ENCODE measurements at places on chromosomes 11 and 22.

DNA sequence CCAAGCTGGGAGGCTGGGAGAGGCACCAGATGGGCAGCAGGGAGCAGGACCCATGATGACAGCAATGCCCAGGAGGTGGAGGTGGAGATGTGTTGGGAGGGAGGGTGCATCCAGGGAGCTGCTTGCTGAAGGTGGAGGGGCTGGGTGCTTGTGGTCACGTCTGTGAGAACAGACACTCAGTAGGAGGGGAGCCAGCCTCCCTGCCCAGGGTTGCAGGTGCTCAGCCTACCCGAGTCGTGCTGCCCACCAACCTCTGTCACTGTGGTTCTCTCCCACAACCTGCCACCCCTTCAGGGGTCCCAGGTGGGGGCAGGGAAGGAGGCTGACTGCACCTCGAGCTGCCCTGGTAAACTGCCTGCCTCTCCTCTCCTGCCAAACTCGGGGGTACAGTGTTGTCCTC is 5.5 kb downstream of the PRDX5 start:
- peaks cover 18% of the 10 kb centered on the region for H3K4me1 ChIP-seq
- H3K36me3 ChIP-seq, result peaks cover 23% of the 10 kb centered on the region
- no peak overlapping the region for H3K27ac ChIP-seq
- no peak for DNase-seq

DNA sequence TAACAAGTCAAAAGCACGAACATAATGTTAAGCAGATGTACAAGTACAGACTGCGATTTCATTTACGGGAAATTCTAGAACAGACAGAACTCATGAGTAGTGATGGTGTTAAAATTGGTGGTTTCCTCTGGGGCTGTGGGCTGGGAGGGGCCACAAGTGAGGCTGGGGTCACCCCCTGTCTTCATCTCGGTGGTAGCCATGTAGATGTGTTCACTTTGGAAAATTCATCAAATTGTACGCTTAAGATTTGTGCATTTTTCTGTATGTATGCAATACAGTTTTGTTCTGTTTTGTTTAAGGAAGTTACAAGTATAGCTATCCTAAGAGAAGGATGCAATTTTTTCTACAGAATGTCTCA is 504 bp upstream of the ASCC2 start:
- H3K36me3 ChIP-seq, result peaks cover 14% of the 10 kb centered on the region
- H3K4me1 ChIP-seq, result peaks cover 24% of the 10 kb centered on the region
- no peaks in the 10 kb centered on the region for H3K27me3 ChIP-seq

DNA sequence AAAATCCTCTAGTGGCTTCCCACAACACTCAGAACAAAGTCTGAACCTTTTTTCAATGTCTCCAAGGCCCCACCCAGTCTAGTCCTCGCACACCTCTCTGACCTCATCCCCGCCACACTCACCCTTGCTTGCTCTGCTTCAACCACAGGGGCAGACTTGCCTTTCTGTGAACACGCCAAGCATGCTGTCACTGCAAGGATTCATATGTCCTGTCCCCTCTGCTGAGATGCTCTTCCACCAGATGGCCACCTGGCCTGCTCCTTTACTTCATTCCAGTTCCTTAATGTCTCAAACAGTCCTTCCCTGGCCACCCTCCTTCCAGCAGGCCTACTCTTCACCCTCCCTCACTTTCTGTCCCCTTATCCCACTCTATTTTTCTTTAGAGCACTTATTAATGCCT is 60.6 kb upstream of the ARHGAP20 start:
- no peak overlapping the region for H3K4me3 ChIP-seq
- H3K36me3 ChIP-seq, result no peaks in the 10 kb centered on the region
- H3K4me1 ChIP-seq, result peaks cover 4% of the 10 kb centered on the region
- DNase-seq, result no peak

DNA sequence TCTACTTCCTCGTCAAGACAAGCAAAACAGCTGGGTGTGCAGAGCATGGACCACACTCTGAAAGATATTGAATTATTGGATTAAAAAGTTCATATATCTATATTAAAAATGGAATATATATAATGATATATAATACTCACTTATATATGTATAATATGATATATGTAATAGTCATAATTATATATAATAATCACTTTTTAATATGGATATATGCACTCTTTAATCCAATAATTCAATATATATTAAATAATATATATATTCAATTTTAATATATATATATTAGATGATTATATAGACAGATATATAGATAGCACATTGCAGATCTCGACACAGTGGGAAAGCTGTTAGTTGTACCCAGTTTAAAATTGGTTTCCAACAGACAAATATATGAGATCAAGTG is 182.1 kb upstream of the CARD18 start:
- H3K4me3 ChIP-seq, result no peak overlapping the region
- no peaks in the 10 kb centered on the region for H3K36me3 ChIP-seq
- H3K4me1 ChIP-seq, result no peaks in the 10 kb centered on the region

GRCh38 chr11:30377347-30377746 is 54.4 kb downstream of the ARL14EP start:
- no peak overlapping the region for H3K27ac ChIP-seq
- H3K4me1 ChIP-seq, result no peaks in the 10 kb centered on the region
- H3K36me3 ChIP-seq, result no peaks in the 10 kb centered on the region
- no peaks in the 10 kb centered on the region for H3K27me3 ChIP-seq

DNA sequence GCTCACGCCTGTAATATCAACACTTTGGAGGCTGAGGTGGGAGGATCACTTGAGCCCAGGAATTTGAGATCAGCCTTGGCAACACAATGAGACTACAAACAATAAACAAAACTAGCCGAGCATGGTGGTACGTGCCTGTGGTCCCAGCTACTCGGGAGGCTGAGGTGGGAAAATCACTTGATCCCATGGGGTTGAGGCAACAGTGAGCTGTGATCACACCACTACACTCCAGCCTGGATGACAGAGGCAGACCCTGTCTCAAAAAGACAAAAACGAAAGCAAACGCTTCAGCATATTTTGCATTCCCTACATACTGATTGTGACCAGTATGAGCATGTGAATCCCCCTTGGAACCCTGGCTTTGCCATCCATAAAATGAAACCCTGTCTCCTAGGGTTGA is 33.9 kb upstream of the MN1 start:
- no peak overlapping the region for H3K27ac ChIP-seq
- DNase-seq, result no peak
- no peaks in the 10 kb centered on the region for H3K27me3 ChIP-seq
- H3K36me3 ChIP-seq, result peaks cover 4% of the 10 kb centered on the region
- H3K4me3 ChIP-seq, result no peak overlapping the region
- peaks cover 9% of the 10 kb centered on the region for H3K4me1 ChIP-seq

GRCh38 chr11:119839476-119840133 is 110.6 kb upstream of the NECTIN1 start:
- DNase-seq, result no peak
- peaks cover 2% of the 10 kb centered on the region for H3K27me3 ChIP-seq
- peaks cover 3% of the 10 kb centered on the region for H3K4me1 ChIP-seq
- H3K4me3 ChIP-seq, result no peak overlapping the region

GRCh38 chr22:25361899-25362214 is 142.4 kb downstream of the CRYBB2 start:
- H3K4me3 ChIP-seq, result no peak overlapping the region
- H3K4me1 ChIP-seq, result peaks cover 5% of the 10 kb centered on the region
- H3K27me3 ChIP-seq, result no peaks in the 10 kb centered on the region

GRCh38 chr11:126698576-126698975 is 302.0 kb downstream of the KIRREL3 start:
- H3K4me3 ChIP-seq, result no peak overlapping the region
- no peak overlapping the region for H3K27ac ChIP-seq
- DNase-seq, result no peak
- H3K36me3 ChIP-seq, result no peaks in the 10 kb centered on the region
- H3K4me1 ChIP-seq, result no peaks in the 10 kb centered on the region
- H3K27me3 ChIP-seq, result no peaks in the 10 kb centered on the region

DNA sequence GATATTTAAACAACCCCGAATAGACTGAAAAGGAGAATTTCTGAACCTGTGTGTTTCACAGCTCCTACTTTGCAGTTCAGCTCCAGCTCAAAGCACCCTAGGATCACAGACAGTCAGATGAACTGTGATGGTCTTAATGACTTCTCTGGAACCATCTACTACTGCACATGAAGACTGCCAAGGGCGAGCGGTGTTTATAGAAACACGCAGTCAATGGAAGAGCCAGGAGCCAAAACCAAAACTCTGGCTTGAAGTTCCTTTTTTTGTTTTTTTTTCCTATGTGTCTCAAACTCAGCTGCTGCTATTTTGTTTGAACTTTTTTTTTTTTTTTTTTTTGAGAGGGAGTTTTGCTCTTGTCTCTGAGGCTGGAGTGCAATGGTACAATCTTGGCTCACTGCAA is 382.6 kb upstream of the SYN3 start:
- H3K4me3 ChIP-seq, result no peak overlapping the region
- no peaks in the 10 kb centered on the region for H3K36me3 ChIP-seq
- no peak for DNase-seq
- H3K4me1 ChIP-seq, result no peaks in the 10 kb centered on the region
- no peaks in the 10 kb centered on the region for H3K27me3 ChIP-seq

DNA sequence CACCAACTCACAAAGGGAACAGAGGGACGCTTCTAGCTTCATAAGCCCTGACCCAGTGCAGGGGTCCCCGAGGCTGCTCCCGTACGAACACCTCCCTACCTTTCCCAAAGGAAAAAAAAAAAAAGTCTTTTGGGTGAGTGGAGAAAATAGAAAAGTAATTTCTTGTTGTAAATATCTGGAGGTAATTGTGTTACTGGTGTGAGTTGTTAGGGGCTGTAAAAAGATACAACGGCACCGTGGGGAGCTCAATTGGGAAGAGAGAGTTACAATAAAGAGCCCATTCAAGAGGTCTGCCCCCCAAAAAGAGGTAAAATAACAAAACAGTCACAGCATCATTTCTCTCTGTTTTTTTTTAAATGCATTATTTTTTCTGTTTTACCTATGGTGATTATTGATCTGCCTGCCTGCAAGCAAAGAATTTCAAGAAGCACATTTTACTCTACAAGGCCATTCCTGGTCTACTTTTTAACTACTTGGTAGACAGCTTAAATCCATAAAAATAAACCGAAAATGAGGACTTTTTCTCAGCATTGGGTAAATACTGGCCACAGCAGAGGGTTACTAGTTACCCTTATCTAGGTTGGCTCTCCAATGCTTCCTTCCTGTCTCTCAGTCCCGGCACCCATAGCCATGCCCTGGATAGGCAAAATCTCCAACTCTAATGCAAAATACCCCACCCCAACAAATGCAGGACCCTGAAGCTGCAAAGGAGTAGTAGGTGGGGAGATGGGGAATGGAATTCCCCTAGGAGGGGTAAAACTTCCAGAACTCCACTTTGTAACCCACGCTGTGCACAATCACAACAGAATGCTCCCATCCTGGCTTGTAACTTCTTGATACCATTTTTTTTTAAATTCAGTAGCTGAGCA is 3.1 kb downstream of the PAX6 start:
- no peak overlapping the region for H3K4me3 ChIP-seq
- H3K36me3 ChIP-seq, result no peaks in the 10 kb centered on the region
- no peak for DNase-seq

GRCh38 chr11:18853086-18853720 is 61.6 kb upstream of the PTPN5 start:
- no peak for DNase-seq
- no peaks in the 10 kb centered on the region for H3K36me3 ChIP-seq
- no peak overlapping the region for H3K4me3 ChIP-seq
- peaks cover 17% of the 10 kb centered on the region for H3K27me3 ChIP-seq
- H3K27ac ChIP-seq, result no peak overlapping the region
- H3K4me1 ChIP-seq, result no peaks in the 10 kb centered on the region

GRCh38 chr11:924406-925157 is 1.1 kb upstream of the AP2A2 start:
- H3K36me3 ChIP-seq, result peaks cover 6% of the 10 kb centered on the region
- peaks cover 22% of the 10 kb centered on the region for H3K4me1 ChIP-seq
- DNase-seq, result no peak
- no peak overlapping the region for H3K27ac ChIP-seq
- no peaks in the 10 kb centered on the region for H3K27me3 ChIP-seq
- no peak overlapping the region for H3K4me3 ChIP-seq

DNA sequence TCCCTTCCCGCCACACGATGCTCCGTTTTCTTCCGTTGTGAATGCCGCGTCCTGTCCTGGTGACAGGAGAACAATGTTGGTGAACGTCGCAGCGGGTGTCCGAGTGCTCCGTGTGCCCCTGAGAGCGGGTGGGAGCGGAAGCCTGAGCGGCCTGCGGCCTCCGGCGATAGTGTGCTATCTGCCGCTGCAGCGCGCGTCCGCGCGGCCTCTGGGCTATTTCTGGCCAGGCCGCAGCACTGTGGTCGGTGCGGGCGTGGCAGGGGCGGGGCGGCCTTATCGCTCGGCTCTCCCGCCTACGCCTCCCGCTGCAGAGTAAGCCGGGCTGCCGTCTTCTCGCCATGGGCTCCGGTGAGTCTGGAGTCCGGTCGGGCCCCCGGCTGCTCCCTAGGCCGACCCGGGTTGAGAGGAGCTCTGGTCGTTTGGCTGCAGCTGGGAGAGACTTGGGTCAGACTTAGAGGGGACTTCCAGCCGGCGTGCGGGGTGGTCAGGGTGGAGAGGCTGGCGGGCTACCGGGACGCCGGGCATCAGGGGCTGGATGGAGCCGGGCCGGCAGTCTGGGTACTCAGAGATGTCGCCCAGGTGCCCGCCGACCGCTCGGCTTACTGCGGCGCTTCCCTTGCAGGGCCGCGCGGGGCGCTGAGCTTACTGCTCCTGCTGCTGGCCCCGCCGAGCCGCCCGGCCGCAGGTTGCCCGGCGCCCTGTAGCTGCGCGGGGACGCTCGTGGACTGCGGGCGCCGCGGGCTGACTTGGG is at the start of gene GP1BB:
TSS of gene GP1BB (plus strand) at position 308 of the 751 bp plus-strand sequence. CDS start at position 339, 31 bp downstream.
- H3K4me1 ChIP-seq, result no peaks in the 10 kb centered on the region
- no peaks in the 10 kb centered on the region for H3K36me3 ChIP-seq
- H3K27ac ChIP-seq, result no peak within 1 kb of the TSS
- peaks cover 49% of the 10 kb centered on the region for H3K27me3 ChIP-seq
- DNase-seq, result no peak
- peak within 1 kb of the TSS; percentile 8 for H3K4me3 ChIP-seq

- no peaks in the 10 kb centered on the region for H3K36me3 ChIP-seq
- DNase-seq, result no peak
- H3K4me3 ChIP-seq, result no peak overlapping the region
Observed at GRCh38 chr11:24872651-24873311, 375.9 kb downstream of the LUZP2 start.

DNA sequence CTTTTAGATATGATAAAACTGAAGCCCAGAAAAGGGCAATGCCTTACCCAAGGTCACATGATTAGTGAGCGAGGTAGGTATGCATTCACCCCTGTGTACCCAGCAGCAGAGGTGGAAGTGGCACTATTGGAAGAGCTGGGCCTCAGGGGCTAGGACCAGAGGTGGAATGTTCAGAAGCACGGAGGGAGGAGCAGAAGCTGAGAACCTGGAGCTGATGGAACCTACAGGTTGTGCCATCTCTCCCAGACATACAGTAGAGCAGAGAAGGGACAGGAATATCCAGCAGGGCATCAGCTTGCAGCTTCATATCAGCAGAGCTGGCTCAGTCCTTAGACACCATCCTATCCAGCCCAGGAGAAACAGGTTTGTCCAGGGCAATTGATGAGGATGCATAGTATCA is 14.6 kb upstream of the FCHSD2 start:
- no peak overlapping the region for H3K4me3 ChIP-seq
- no peak for DNase-seq
- H3K36me3 ChIP-seq, result no peaks in the 10 kb centered on the region
- peaks cover 37% of the 10 kb centered on the region for H3K4me1 ChIP-seq
- no peaks in the 10 kb centered on the region for H3K27me3 ChIP-seq
- no peak overlapping the region for H3K27ac ChIP-seq
